ENCODE measurements at places on chromosomes 11 and 22.

GRCh38 chr11:85525686-85526085, 101.5 kb downstream of the DLG2 start:
- DNase-seq = no peak

DNA sequence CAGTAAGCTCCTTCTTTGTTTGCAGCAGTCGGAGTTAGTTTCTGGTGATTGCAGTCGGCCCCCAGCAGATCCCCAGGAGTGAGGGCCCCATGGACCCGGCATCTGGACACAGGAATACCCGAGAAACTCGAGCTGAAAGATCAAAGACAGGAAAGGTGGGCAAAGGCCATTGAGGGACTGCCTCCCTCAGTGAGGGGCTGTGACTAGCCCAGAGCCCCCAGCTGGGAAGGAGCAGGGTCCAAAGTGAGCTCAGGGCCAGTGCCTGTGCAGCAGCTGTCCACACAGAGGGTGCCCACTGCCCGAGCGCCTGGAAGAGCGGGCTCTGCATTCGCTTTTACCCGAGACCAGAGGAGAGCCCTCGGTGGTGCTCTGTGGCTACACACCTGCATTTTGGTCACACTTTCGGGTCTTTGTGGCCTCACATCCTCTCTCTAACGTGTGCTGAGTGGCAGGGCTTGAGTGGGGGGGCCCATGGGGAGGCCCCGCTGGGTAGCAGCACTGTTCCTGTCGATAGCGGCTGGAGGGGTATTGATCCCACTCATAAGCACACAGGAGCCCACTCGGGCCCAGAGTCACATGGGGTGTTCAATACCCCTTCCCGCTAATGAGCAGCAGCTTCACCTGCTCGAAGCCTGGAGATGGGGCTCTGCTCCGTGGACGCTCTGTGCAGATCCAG, 532.9 kb downstream of the TBC1D22A start:
- DNase-seq = no peak

- no peak for DNase-seq
These were observed 71.0 kb upstream of the KCNQ1OT1 start for GRCh38 chr11:2770761-2771301.

GRCh38 chr11:98365190-98365589, 655.6 kb upstream of the CNTN5 start:
- no peak for DNase-seq

- no peak for DNase-seq
These were observed 5.0 kb downstream of the EED start for GRCh38 chr11:86249307-86250098.

DNA sequence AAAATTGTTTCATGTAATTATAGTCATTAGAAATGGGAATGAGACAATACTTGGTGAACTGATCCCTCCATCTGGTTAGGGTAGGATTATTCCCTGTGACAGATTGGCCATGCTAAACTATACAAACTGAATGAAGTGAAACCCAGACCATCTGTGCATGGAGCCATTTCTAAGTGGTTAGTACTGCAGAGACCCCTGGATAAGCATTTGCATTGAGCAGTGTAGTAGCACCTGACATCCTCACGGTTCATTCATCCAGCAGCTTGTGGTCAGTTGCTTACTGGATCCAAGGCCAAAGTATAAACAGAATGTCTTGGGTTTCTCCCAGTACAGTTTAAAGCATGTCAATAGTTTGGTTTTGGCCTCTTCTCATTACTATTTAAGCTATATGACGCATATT, 93.8 kb upstream of the ARHGAP42 start:
- DNase-seq = no peak
